Vagina (tissue), 2 donors: ENCODE measurements at places on chromosomes 12 and 14.

- DNase-seq: no peak
These were observed 711.4 kb downstream of the FSCB start for GRCh38 chr14:43795600-43796228.

DNA sequence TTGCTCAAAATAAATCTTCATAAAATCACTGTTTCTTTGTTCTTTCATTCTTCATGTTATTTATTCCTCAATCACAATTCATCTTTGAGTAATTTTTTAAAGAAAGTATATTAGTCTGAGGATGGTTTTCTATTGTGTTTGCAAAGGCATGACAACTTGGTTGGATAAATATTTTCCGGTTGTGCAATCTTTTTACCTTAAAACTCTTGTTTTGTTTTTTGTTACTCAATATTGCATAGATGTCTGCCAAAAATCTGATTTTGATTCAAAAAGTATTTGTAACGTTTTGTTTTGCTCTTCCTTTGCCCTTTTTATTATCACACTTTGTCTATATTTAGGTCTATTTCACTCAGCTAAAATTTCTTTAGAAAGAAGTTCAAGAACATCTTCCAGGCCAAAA, 86.2 kb upstream of the SYT1 start:
- no peak for DNase-seq

- DNase-seq: no peak
These were observed 1.8 kb downstream of the GDF3 start for GRCh38 chr12:7693793-7694192.

- DNase-seq: no peak
These were observed 190.2 kb upstream of the CNOT2 start for GRCh38 chr12:70052931-70053497.

GRCh38 chr12:109461846-109462756, 15.0 kb downstream of the KCTD10 start:
- peak; percentile 92 for DNase-seq

DNA sequence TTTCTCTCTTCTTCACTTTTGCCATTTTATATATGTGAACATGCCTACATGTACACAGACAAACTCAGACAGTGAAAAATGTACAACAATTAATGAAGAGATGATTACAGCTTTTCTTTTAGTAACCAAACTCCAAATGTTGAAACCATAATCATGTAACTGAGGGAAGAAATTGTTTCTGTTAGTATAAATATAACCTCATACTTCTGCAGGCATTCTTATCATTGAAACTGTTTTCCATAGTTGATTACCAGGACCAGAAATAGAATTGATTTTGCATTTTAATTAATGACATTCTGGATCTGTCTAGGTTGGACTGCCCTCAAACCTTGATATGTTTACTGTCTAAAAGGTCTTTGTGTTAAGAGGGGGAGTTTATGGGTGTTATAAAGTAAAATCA, 3.2 kb downstream of the ANO4 start:
- no peak for DNase-seq

- no peak for DNase-seq
These were observed 64.2 kb downstream of the PHETA1 start for GRCh38 chr12:111304642-111305071.

GRCh38 chr12:46005151-46005797, 14.9 kb upstream of the SCAF11 start:
- no peak for DNase-seq
